ENCODE measurements at places on chromosomes 7 and 10.

DNA sequence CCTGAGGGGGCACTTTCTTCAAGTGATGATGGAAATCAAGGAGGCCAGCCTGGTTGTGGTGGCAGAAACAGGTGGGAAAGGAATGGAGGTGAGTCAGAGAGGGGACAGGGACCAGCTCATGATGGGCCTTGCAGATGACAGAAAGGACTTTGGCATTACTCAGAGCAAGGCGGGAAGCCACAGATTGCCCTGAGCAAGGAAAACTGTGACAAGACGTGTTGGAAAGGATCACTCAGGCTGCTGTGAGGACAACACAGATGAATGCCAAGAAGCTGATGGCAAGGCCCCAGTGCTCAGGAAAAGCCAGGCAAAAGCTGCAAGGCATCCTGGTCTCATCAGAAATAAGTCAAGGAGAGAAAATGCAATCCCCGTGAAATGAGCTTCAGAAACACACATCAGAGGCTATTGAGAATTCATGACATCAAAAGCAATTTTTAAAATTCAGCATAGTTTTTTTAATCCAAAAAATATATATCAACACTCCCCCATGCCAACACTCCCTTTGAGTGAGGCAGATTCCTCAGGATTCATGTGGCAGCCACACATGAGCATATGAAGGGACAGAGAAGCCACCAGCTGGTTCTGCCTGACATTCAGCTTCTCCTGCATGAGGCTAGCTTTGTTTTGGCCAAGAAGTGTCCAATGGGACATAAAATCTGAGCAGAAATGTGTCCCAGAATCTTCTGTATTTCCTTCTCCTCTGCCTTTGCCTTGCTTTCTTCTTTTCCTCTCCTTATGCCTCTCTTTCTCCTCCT lies 244.5 kb upstream of the MYO3A start:
- no peak for DNase-seq

DNA sequence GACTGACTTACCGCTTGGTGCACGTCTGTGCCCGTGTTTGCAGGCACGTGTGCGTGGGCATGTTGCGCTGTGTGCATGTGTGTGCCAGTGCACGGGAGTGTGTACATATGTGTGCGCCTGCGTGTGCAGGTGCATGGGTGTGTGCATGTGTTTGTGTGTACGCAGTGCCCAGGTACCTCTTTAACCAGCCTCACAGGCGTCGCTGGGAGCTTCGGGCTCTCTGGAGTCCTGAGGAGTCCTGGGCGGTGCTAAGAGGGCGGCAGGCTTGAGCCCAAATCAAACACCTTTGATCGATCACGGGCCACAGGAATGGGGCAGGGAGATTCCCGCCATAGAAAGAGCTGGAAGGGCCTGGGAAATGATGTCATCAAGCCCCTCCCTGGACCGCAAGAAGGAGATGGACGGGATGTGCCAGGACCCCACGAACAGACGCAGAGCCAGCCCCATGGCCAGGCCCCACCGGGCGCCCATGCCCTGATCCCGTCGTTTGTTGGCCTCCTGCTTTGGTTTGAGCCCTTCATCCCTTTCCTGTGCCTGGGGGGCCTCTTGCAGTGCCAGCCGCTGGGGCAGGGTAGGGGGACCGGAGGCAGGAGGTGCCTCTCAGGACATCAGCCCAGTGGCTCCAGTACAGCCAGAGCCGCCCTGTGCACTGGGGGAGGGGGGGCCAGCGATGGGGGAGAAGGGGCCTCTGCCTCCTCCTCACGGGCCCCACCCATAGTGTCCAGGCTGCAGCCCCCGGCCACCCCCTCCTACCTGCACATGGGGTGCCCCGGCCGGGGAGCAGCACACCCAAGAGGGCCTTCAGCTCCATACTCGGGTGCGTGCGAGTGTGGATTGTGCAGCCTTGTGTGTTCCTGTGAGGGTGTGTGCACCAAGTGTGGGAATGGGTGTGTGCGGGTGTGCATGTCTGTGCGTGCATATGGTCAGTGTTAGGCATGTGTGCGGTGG lies 5.8 kb downstream of the KNDC1 start:
- DNase-seq: no peak

GRCh38 chr10:124550293-124551034 lies 88.8 kb downstream of the LHPP start:
- no peak for DNase-seq

DNA sequence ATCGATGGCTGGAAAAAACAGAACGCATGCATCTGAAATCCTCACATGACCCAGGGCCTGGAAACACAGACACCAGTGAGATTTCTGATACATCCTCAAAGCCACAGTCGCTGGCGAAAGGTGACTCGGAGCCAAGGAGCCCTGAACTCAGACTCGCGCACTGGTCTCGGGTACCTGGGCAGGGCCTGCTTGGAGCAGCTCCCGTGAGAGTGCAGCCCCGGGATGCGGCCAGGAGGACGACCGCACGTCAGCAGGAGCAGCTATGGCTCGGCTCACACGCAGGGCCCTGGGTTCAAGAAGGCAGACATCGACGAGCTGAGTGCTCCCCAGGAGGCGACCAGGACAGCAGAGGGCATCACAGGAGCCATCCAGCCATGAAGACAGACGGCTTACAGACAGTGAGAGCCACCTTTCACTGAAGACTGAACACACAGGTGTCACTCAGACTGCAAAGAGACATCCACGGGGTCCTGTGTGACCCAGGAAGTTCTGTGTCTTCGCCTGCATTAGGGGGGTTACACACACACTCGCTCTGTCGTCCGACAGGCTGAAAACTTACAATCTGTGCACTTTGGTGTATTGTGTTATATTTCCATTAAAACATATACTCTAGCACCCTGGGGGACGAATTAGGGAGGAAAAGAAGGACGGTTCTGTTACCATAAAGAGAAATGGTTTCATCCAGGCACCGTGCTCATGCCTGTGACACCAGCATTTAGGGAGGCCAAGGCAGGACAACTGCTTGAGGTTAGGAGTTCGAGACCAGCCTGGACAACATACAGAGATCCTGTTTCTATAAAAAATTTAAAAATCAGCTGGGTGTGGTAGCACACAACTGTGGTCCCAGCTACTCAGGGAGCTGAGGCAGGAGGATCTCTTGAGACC lies 227.7 kb downstream of the MAD1L1 start:
- DNase-seq: no peak

DNA sequence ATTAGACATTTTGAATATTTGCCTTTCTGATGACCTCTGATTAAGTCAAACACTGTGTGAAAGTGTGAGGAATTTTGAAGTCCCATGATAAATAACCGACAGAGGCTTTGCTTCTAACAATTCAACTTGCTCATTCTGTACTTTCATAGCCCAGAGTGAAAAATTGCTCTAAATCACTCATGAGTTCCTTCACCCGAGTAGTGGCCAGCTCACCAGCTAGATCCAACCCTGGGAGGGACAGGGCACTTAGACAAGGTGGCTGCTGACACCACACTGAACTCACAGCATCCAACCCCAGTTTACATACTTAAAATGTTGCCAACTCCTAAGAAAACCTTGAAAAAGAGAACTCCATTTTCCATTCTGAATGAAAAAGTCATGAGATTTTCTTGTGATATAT lies 80.0 kb upstream of the LYZL1 start:
- no peak for DNase-seq

GRCh38 chr10:95350219-95350829 lies 59.5 kb upstream of the PDLIM1 start:
- no peak for DNase-seq

DNA sequence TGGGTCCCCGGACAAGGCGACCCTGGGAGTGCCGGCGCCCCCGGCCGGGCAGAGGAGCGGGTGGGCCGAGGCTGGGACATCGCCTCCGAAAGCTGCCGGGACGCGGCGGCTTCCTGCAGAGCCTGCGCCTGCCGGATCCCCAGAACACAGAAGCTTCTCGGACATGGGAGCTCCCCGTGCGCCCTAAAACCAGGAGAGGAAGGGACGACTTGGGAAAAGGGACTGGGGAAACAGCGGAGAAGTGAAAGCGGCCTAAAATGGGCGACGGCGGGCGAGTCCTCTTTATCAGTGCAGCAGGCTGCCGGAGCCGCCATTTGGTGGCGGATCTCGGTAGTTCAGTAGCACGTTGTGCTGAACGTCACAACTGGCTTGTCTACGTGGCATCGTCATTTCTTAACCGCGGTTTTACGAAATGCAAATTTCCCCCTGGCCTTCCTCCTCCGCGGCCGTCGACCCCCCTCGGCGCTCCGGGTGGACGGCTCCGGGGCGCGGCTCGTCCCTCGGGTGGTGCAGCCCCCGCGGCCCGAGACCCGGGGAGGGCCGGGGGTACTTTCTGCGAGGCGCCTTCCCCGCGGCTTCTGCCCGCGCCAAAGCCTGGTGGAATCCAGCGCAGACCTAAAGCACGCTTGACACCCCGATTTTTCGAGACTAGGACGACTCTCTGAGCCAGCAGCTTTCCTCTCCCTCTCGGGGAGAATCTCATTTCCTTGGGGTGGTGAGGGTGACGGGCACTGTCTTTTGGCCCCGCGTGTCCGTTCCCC lies 9.9 kb upstream of the SPAG6 start:
- DNase-seq: peak; percentile 52

- DNase-seq: no peak
Measured at GRCh38 chr7:12619461-12620069, 49.0 kb downstream of the SCIN start.

DNA sequence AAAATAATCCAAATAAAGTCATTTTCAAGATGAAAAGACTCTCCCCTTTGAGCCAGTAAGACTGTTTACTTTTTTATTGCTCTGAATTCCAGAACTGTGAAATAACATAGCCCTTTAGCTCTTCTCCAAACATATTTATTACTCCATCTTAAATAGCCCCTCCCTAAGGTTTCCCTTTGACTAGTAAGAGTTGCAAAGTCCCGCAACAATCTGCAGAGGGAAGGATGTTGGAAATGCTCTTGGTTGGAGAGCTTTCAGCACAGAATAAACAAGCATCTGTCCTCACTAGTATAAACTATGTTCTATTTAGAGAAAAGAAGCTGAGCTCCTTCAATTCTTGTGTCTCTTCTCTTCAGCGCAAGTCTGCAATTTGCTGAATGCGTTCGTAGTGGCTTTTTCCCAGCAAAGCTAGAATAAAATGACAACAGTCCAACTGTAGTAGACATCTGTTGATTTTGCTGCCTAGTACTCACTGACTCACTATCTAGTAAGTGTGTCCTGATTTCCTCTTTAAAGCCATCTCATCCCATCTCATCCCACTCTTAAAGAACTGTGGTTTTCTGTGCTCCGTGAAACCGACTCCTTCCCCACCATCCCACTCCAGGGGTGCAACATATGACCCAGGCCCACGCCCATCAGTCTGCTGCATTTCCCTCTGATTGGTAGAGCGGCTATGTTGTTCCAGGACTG lies 104.0 kb downstream of the FAM107B start:
- no peak for DNase-seq
